ENCODE measurements at places on chromosomes 5 and 9.

GRCh38 chr5:78587775-78588291 is 60.7 kb downstream of the LHFPL2 start:
- DNase-seq, result no peak

- DNase-seq, result no peak
Measured at GRCh38 chr9:13171261-13171660, 108.2 kb downstream of the MPDZ start.

- DNase-seq, result no peak
Measured at GRCh38 chr9:133429641-133430161, 7.5 kb downstream of the ADAMTS13 start.

DNA sequence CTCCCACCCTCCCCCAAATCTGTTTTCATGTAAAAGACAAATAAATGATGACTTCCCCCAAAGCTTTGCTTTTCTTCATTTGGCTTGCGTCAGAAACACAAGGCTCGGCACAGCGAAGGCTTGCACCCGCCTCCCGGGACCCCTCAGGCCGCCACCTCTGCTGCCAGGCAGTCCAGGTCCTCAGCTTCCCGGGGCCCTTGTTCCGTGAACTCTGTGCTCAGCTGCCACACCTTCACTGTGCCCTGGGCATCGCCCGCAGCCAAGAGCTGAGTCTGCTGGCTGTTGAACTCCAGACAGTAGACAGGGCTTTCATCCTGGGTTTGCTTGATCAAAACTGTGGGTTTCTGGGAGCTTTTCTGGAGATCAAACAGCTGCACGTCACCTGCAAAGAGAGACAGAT is 23.0 kb downstream of the DYNC2I2 start:
- DNase-seq, result no peak

GRCh38 chr5:33231214-33231710 is 209.5 kb upstream of the TARS1 start:
- no peak for DNase-seq

DNA sequence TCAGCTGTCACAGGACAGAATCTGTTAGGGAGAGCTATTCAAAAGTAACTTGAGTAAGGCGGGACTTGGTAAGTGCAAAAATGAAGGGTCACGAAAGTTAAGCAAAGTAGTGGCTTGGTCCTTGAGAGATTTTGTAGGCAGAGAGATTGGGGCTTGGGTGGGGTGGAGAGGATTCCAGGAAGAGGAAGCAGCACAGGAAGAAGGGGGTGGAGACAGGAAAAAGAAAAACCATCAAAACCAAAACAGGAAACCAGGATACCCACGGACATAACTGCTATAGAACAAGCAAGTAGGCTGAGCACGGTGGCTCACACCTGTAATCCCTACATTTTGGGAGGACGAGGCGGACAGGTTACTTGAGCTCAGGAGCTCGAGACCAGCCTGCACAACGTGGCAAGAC is 3.7 kb downstream of the ROPN1L start:
- DNase-seq, result no peak

- no peak for DNase-seq
Measured at GRCh38 chr9:1383899-1384455, 333.8 kb downstream of the DMRT2 start.

GRCh38 chr9:110788871-110789270 is 120.3 kb downstream of the MUSK start:
- no peak for DNase-seq

DNA sequence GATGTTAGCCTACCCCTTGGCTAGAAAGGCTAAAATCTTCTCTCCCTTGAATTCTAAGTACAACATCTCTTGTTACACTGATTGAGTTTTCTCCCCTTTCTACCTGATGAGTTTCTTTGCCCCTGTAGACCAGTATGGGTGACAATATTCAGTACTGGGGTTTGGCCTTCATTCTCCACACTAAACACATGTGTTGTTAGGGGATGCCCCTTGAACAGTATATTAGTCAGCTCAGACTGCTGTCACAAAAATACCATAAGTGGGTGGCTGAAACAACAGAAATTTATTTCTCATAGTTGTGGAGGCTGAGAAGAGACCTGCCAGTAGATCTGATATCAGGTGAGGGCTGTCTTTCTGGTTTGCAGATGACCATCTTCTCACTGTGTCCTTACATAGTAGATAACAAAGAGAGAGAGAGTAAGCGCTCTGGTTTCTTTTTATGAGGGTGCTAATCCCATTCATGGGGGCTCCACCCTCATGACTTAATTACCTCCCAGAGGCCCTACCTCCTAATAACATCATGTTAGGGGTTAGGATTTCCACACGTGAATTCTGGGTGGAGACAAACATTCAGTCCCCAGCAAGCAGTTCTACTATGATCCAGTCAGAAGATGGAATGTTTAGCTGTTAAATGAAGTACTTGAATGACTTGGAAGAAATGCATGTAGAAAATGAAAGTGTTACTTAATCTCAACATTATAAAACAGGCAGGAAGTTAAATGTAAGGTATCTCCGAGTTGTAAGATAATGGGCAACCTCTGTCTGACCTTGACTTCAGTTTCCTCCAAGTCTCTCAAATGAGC is 17.5 kb downstream of the VLDLR start:
- no peak for DNase-seq

- DNase-seq, result no peak
Measured at GRCh38 chr5:89710006-89710405, 699.5 kb downstream of the CETN3 start.

- DNase-seq, result no peak
Measured at GRCh38 chr5:96671441-96671840, 9.3 kb downstream of the CAST start.

DNA sequence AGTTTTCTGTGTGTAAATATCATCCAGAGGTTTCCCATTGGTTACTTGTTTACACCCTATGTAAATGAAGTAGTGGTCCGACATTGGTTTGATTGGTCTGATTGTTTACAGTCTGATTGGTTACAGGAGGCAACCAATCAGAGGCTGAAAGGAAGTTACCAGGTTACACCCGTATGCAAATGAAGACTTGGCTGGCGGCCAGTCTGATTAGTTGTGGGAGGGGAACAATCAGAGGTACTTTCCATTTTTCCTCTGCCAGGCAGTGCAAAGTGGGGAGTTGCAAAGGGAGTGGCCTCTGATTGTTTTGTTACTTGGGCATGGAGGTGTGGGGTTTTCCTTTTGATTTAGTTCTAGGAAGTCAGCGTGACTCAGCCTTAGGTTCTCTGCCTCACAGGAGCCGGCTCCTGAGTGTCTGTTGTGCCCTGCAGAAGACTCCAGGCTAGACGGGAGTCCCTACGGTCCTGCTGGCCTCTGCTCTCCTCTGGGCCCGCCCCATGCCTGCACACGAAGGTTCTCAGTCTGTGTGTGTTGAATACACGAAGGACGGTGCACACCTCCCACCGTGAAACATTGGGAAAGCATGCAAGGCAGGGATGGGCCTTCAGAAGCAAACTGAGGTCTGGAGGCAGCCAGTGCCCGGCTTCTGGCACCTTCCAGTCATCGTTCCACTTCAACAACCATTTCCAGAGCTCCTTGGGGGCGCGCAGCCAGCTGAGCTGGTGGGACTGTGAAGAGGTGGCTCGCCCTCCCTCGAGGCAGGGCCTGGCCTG is 42.9 kb downstream of the OLFM1 start:
- DNase-seq, result no peak

DNA sequence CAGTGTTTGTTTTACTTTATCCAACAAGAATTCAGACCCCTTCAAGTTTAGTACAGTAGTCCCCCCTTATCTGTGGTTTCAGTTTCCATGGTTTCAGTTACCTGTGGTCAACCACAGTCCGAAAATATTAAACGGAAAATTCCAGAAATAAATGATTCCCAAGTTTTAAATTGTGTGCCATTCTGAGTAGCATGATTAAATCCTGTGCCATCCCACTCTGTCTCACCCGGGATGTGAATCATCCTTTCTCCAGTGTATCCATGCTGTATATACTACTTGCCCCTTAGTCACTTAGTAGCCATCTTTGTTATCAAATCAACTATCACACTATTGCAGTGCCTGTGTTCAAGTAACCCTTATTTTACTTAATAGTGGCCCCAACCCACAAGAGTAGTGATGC is 153.8 kb upstream of the RASA1 start:
- DNase-seq, result no peak

GRCh38 chr5:74409166-74409706 is 231.3 kb downstream of the ENC1 start:
- DNase-seq, result no peak

DNA sequence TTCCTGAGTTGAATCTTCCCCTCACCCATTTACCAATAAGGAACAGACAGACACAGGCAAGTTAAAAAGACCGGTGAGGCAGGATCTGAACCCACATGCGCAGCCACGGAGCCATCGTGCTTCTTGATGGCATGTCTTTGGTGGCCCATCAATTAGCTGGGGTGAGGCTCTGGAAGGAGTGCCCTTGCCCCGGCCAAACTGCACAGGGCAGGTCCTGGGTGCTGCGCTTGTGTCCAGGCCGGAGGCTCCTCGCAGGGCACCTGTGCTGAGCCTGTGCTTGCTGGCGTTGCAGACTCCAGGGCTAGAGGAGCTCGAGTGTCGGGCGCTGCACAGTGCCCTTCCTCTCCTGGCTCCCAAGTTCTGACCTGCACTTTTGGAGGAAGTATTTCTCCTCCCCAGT is 66.4 kb downstream of the PSMB7 start:
- DNase-seq, result no peak

GRCh38 chr5:173247510-173247909 is 12.5 kb upstream of the NKX2-5 start:
- no peak for DNase-seq

- DNase-seq, result no peak
Measured at GRCh38 chr5:140391732-140392131, 9.9 kb upstream of the ANKHD1 start.

DNA sequence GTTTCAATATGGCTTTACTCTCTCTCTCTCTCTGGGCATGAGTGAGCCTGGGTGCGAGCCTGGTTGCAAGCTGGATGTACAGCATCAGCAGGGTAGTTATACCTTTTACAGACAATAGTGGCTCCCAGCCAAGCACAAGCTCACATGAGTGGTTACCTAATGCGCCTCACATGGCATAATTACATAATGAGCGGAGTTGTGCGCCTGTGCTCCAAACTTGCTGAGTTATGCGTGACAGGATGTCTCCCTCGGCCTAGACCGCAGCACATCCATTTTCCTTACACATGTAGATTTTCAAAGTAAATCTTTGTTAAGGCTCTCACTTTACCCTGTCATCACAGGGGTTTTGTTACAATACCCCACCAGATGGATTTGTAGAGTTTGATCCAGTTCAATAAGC is 233.5 kb upstream of the WWC1 start:
- no peak for DNase-seq

DNA sequence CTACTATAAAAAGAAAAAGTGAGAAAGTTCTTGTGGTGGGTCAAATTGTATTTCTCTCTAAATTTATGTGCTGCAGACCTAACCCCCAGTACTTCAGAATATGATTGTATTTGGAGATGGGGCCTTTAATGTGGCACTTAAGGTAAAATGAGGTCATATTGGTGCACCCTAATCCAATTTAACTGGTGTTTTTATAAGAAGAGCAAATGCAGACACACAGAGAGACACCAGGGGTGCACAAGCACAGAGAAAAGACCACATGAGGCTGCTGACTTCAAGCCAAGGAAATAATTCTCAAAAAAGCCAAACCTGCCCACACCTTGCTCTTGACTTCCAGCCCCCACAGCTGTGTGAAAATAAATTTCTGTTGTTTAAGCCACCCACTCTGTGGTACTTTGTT is 80.2 kb upstream of the HTR4 start:
- DNase-seq, result no peak

DNA sequence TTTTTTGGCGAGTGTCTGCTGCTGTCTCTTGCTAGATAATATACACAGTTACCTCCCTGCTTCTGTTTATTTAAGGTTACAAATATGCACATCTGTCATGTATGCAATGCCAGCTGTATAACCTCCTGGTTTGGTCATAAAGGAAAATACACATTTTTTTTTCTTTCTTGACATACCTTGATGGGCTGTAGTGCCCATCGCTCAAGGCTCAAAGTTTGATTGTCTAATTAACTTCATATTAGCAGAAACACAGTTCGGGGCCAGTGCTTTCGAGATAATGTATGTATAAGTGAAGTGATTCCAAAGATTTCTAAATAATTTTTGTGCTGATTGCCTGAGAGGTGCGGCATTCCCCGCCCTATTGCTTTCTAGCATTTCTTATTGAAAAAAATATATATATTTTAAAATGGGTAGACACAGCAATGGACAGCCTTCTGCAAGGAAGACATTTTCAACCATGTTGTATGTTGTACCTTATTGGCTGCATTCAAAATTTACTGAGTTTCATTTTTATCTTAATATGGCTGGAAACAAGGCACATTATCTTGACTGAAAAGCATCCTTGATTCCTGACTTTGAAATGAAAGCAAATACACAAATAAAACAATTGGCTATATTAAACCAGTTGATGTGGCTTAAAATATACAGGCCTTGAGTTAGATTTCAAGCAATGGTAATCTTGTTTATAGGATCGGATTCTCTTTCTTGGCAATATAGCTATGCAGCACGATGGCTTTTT is 206.2 kb downstream of the MEF2C start:
- no peak for DNase-seq

DNA sequence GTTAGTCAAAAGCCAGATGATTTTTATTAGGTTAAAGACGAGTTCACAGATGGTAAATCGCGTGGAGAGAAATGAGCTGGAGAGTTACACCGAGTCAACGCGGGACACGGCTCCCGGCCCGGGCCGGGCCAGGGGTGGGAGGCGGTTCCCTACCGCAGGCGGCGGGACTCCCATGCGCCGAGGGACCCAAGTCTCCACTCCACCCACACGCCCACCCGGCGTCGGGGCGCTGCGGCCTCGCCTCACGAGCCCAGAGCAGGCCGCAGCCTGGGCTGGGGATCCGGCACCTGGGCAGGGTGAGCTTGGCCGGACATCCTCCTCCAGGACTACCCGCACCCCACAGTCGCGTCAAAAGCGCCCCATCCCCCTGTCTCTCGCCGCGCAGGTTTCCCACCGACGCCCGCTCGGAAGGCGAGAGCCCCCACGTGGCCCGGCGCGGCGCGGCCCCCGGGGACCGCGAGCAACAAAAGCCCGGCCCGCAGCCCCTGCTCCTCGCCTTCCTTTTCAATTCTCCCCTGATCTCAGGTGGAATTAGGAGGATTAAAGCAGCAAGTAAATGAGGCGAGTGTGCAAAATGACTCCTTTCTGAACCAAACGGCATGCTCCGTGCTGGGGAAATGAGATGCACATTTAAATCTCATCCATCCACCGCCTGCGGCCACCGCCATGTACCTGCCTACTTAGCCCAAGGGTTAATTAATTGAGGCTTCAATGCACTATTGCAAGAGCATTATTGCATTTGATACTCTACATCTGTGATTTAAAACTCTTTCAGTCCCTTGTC is 196.5 kb upstream of the TBCA start:
- no peak for DNase-seq
